ENCODE measurements at places on chromosomes 3 and 15.

DNA sequence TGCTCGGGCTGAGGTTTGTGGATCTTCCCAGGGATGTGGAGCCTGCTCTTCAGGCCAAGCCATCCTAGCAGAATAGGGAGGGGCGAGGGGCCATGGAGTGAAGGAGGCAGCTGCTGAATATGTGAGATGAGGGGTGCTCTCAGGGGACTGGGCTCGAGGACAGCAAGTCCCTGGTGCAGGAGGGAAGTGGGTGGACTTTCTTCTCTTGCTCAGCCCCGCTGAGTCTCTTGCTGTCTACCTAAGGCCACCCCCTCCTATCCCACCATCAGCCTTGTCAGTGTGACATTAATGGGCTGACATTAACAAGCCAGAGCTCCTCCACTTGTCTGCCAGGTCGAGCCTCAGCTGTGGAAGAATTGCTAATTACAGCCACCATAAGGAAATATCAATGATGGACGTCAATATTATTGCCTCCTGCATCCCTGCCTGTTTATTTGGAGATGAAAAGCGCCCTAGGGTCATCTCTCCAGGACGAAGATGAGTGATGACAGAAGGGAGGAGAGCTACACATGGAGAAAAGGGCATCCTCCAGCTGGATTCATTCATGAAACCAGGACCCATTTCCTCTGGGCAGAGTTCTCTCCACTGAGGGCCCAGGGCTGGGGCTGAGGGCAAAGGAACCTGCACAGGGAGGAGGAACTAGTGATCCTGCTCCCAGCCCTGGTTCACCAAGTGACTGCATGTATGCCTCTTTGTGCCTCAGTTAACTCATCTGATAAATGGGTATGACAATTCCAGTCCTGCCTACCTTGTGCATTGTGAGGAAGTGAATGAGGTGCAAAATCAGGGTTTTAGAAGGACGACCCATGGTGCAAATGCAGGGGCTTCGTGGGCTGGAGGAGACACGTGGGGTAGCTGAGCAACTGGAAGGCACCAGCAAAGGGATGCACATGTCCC, 34.9 kb upstream of the LINGO1 start:
- DNase-seq = no peak

DNA sequence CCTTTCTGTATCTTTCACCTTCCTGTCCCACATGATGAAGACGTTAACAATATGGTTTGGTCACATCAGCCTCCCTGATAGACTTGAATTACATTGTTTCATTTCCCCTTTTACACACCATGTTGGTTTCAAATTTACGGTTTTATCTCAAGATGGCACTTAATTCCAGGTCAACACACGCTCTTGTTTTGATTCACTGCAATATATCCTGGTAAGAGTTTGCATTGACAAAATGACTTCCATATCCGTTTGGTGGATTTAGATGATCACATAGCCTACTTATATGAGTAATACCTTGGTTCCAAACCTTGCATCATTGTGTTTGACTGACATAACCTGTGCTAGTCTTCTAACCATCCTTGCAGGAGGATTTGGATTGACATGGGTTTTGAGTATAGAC, 499.4 kb downstream of the ROBO1 start:
- DNase-seq = no peak

GRCh38 chr3:99865321-99865720, 47.7 kb downstream of the CMSS1 start:
- no peak for DNase-seq

DNA sequence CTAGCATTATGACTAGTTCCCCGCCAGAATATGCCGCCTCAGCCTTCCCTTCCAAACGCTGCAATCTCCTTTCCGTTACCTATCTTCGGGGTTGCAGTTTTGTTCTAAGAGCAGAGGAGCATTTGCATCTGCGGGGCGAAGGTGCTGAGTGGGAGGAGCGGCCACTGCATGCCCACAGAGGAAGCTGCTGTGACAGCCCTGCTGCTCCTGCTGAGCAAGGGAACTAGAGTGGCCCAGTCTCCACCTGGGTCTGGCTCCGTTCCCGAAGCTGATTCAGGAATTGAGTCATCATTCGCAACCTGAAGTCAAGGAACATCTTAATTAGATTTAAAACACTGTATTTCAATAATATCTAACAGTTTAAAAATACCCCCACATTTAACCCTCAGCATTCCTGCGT, 98.2 kb upstream of the TJP1 start:
- no peak for DNase-seq

GRCh38 chr3:154023148-154023547, 98.0 kb upstream of the ARHGEF26 start:
- no peak for DNase-seq

DNA sequence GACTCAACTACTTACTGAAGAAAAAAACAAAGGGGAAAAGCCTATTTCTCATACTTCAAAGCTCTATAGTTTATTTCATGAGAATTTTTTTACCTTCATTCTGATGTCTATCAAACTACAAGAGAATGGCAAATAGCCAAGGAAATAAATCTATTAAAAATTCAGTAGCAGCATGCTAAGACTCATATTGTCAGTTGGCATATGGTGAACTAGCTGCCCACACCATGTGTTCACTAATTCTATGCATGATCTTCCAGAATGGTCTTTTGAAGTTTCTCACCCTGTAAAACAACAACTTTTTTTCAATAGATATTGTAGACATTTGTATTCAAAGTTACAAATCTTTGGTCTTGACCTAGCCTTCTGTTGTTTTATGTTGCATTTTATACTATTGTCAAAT, 386.2 kb downstream of the RSL24D1 start:
- DNase-seq = no peak

Data from Right ventricle myocardium superior (tissue), 1 donor.